CD4-positive, alpha-beta T cell treated with Interleukin-10 for 1 hour (primary cell): ENCODE measurements at places on chromosomes 5 and 9.

DNA sequence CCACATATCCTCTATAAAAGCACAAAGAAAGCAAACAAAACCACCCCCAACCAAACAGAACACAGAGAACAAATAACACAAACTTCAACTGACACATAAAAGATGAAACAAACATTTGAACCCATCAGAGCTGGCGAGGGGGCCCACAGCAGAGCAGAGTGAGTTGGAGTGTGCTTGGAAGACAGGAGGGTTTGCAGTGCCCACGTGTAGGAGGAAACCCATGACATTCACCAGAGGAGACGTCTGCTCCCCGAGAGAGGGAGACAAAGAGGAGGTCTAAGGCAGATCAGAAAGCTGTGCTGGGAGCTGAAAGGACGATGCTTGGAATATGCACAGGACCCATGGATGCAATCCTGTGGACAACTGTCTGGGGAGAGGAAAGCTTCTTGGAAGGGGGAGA, 27.0 kb downstream of the MRPL36 start:
- peak; percentile 9 for DNase-seq

DNA sequence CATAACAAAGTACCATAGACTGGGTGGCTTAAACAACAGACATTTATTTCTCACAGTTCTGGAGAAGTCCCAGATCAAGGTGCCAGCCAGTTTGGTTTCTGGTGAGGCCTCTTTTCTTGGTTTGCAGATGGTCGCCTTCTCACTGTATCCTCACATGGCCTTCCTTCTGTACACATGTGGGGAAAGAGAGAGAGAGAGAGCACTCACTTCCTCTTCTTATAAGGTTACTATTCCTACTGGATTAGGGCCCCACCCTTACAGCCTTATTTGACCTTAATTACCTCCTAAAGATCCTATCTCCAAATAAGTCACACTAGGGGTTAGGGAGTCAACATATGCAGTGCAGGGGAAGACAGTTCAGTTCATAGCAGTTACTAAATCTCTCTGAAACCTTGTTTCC, 205.6 kb upstream of the GDNF start:
- DNase-seq, result no peak

- no peak for DNase-seq
Measured at GRCh38 chr5:93790401-93790800, 49.0 kb upstream of the POU5F2 start.

- DNase-seq, result no peak
Measured at GRCh38 chr9:13728131-13728530, 448.6 kb upstream of the MPDZ start.

- DNase-seq, result no peak
Measured at GRCh38 chr5:9430306-9430705, 115.6 kb downstream of the SEMA5A start.

GRCh38 chr5:2499917-2500316, 251.6 kb downstream of the IRX2 start:
- no peak for DNase-seq

DNA sequence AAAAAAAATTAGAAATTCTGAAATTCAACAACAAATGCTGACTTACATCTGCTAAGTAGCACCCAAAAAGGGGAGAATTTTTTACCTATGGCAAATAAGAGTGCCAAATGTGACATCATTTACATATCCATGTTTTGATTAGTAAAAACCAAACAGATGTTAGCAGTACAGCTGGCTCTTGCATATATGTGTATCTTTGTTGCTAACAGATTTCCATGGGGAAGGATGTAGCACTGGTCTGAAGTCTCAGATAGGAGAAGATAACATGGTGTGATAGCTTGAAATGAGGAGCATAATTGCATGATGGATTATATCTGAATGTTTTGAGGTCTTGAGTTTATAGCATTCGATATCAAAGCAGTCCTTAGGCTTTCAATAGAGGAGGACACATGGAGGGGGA, 17.5 kb downstream of the PIK3R1 start:
- no peak for DNase-seq

- no peak for DNase-seq
Measured at GRCh38 chr5:75993643-75994520, 89.3 kb upstream of the SV2C start.

GRCh38 chr9:130872912-130873503, 23.6 kb downstream of the QRFP start:
- no peak for DNase-seq

DNA sequence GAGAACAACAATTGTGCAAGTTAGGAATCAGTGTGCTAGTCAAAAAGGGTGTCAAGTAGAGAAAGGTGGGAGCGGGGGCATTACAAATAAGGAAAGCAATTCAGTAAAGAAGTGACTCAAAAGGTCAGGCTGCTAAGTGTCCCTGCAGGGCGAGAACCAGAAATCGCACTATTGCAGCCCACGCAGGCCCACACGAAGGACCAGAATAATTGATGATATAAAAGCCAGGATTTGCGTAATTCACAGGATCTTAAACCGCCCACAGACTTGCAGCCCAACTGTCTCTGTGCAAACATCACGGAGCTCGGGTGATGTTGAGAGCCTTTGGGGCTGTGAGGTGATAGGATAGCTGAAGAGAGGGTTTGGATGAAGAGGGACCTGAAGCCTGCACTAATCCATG, 349.0 kb downstream of the BRINP1 start:
- no peak for DNase-seq

DNA sequence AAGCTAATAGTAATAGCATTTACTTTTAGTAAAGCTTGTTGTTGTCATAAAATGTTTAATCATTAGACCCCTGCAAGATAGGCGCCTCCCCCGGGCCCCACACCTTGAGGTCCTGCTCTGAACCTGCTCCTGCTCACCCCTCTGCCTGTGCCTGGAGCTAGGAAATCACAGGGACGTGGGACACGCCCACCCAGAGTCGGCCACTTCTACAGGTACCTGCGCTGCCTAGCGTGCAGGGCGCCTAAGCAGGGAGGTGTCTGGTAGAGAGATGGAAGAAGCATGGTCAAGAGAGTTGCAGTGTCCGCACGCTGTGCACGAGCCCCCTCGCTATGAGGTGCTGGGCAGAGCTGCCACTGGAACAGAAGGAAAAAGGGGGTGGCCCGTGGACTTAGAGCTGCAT, 52.6 kb downstream of the HINT1 start:
- no peak for DNase-seq

DNA sequence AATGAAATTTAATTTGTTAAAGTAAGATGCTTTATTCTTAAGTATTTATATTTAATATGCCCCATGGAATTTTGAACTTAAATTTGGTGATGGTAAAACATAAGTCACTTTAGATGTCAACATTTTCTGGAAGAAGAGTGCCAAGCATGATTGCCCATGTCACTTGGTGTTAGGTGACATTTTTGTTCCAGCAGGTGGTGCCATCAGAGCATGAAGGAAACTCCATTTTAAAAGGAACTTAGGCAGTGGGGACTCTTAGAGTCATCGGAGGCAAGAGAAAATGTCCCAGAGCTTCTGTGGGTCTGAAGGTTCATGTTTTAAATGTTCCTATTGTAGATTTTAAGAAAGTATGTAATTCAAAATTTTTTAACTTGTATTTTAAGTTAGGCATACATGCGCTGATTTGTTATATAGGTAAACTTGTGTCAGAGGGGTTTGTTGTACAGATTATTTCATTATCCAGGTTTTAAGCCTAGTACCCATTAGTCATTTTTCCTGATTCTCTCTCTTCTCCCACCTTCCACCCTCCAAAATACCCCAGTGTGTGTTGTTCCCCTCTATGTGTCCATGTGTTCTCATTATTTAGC, 789.3 kb downstream of the SEMA5A start:
- no peak for DNase-seq

GRCh38 chr9:136078024-136078423, 17.1 kb downstream of the NACC2 start:
- DNase-seq, result no peak
